Neuronal stem cell (in vitro differentiated cells): ENCODE measurements at places on chromosomes 7 and 10.

DNA sequence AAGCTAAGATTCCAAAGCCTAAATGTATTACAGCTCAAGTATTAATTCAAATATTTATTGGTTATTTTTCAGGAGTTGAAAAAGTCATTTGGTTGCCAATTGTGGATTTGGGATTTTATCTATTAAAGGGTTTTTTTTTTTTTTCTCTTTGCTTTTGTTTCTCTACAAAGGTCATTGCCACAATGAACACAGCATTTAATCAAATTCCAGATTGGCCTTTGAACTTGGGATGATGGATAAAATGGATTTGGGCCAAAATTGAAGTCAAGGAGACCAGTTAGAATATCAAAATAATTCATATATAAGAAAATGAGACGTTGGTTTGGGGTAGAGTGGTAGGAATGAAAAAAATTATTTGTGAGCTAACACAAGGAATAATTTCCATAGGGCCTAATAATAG lies 9.6 kb downstream of the LIPN start:
- no peak for DNase-seq

- no peak for DNase-seq
These were observed 17.1 kb downstream of the OGDHL start for GRCh38 chr10:49744924-49745605.

- DNase-seq = no peak
These were observed 37.9 kb downstream of the GATA3 start for GRCh38 chr10:8092428-8092827.

- no peak for DNase-seq
These were observed 22.6 kb upstream of the CROT start for GRCh38 chr7:87322912-87323311.
